Glutamatergic neuron (in vitro differentiated cells): ENCODE measurements at places on chromosomes 6 and 20. TPM values are rescaled to one million over a fixed set of nuclear protein-coding genes. Genes with fewer than 3 reads are reported as not detected.

DNA sequence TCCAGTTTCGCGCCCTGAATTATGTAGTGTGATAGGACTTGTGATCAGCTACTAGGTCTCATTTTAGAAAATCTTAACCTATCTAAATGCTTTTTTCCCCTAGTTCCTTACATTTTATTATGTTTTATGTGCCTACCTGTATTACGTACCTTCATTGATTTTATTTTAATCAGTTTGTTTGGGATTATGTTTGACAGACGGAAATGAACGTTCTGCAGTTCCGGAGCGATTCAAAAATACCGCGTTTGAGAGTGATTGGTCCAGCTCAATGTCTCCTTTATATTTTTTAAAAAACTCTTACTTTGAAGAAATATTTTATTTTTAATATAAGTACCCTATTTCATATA, 114.3 kb upstream of the BTN3A2 start:
- peak overlapping the region; percentile 99 for H3K4me3 ChIP-seq
- H3K36me3 ChIP-seq, result no peaks in the 10 kb centered on the region
- H3K27me3 ChIP-seq, result peaks cover 8% of the 10 kb centered on the region
- DNase-seq, result no peak

DNA sequence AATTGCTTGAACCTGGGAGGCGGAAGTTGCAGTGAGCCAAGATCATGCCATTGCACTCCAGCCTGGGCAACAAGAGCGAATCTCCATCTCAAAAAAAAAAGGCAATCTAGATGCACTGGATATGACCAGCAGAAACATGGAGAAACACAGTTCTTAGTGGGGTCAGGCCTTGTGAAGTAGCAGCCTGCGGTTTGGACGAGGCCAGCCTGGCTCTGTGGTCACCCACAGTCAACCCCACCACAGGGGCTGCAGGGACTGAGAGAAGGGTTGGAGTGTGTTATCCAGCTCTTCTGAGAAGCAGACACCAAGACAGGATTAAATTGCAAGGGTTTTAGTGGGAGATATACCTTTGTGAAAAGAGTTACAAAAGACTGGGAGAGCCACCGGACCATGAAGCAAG, 194.3 kb upstream of the PROKR2 start:
- no peak for DNase-seq
- no peak overlapping the region for H3K4me3 ChIP-seq
- H3K36me3 ChIP-seq, result no peaks in the 10 kb centered on the region
- peaks cover 4% of the 10 kb centered on the region for H3K27me3 ChIP-seq

Gene LAMA5
- total RNA-seq, result 724 TPM

GRCh38 chr20:33635341-33635740, 26.8 kb upstream of the C20orf144 start:
- peaks cover 9% of the 10 kb centered on the region for H3K36me3 ChIP-seq
- peaks cover 7% of the 10 kb centered on the region for H3K4me1 ChIP-seq
- H3K27me3 ChIP-seq, result peaks cover 9% of the 10 kb centered on the region
- no peak overlapping the region for H3K27ac ChIP-seq
- no peak for DNase-seq

- no peaks in the 10 kb centered on the region for H3K36me3 ChIP-seq
- H3K27me3 ChIP-seq, result peaks cover 2% of the 10 kb centered on the region
- no peak overlapping the region for H3K4me3 ChIP-seq
Observed at GRCh38 chr6:20577173-20577688, 43.0 kb downstream of the CDKAL1 start.

- no peaks in the 10 kb centered on the region for H3K36me3 ChIP-seq
- no peaks in the 10 kb centered on the region for H3K4me1 ChIP-seq
- H3K27ac ChIP-seq, result no peak overlapping the region
Observed at GRCh38 chr6:106281088-106281487, 44.5 kb downstream of the ATG5 start.

Gene ZNF391
- 8.3 TPM for total RNA-seq

Gene ADGB
- not detected for total RNA-seq

DNA sequence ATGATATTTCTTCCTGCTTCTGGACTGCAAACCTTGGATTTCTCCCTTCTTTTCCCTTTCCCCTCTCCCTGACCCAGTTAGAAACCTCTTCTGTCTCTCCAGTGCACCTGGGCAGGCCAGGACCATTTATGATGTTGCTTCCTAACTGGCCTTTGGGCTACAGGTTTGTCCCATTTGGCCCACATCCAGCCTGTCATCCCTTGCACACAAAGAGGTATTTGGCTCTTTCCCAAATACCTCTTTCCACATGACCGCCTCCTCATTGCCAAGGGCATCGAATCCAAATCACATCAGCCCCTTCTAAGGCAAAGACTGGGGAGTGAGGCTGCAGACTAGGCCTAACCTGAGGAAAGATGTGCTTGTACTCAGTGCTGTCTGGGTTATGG, 13.6 kb downstream of the FGD2 start:
- DNase-seq, result no peak
- peaks cover 8% of the 10 kb centered on the region for H3K4me1 ChIP-seq
- H3K27me3 ChIP-seq, result peaks cover 2% of the 10 kb centered on the region
- no peaks in the 10 kb centered on the region for H3K36me3 ChIP-seq

DNA sequence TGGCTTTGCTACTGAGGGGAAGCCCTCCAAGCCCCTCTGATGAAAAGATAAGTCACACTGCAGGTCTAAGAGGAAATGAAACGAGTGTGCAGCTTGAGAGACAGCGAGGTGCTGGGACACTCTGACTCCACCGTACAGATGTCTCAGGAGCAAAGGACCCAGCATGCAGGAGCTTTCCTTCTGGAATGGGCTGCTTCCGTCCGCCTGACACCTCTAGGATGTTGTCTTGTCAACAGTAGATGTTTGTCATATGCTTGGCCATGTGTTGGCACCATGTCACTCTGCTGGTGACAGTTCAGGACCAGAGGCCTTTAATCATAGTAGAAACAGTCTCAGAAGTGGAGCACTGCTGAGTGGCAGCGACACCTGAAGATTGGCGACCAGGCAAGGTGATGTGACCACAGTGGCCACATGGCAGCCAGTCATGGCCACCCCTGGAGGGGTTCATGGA, 46.7 kb downstream of the SLC24A3 start:
- no peak overlapping the region for H3K4me3 ChIP-seq
- H3K27ac ChIP-seq, result no peak overlapping the region
- peaks cover 2% of the 10 kb centered on the region for H3K36me3 ChIP-seq
- peaks cover 4% of the 10 kb centered on the region for H3K4me1 ChIP-seq
- peaks cover 4% of the 10 kb centered on the region for H3K27me3 ChIP-seq

DNA sequence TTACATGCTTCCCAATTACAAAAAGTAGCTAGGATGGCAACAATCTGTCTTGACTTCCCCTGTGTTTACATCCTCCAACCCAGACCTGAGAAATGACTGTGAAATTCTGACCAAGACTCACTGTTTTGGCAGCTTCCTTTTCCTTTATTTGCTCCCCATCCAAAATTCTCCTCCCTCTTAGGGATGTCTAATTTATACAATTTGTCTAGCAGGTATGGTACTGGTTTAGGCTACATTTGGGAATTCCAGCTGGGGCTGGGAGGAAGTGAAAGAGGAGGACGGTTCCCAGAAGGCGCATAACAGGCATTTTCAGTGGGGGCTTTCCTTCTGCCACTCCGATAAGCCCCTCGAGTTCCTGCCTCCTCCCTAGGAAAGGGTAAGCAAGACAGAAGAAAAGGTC, 231.5 kb upstream of the BTBD3 start:
- H3K4me1 ChIP-seq, result peaks cover 6% of the 10 kb centered on the region
- DNase-seq, result no peak
- H3K27me3 ChIP-seq, result no peaks in the 10 kb centered on the region

- H3K27ac ChIP-seq, result no peak overlapping the region
- H3K4me3 ChIP-seq, result no peak overlapping the region
- DNase-seq, result no peak
- H3K4me1 ChIP-seq, result peaks cover 4% of the 10 kb centered on the region
Observed at GRCh38 chr20:44233436-44234016, 13.6 kb upstream of the GDAP1L1 start.

- no peaks in the 10 kb centered on the region for H3K36me3 ChIP-seq
- peaks cover 5% of the 10 kb centered on the region for H3K27me3 ChIP-seq
- H3K4me3 ChIP-seq, result no peak overlapping the region
- peaks cover 5% of the 10 kb centered on the region for H3K4me1 ChIP-seq
Observed at GRCh38 chr6:44050872-44051505, 76.3 kb downstream of the MRPL14 start.

DNA sequence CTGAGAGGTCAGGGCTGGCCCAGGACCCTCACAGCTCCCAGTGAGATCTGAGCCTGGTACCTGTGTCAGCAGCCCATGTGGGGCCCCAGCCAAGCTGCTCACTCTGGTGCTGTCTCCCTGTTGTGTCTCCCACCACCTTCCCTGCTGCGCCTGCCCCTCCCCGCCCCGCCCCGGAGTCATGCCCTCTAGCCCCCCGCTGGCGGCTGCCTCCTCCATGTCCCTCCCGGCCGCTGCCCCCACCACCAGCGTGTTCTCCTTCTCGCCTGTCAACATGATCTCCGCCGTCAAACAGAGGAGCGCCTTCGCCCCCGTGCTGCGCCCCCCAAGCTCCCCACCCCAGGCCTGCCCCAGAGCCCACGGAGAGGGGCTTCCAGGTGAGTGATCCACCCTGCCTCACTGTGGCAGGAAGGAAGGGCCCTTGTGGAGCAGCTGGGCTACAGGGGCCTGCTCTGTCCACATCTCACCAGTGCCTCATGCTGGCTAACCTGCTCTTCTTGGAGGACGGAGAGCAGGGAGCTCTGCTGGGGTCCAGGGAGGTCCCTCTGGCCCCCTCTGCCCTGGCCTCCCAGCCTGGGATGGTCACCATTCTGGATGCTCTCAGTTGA, 44.9 kb downstream of the CPXM1 start:
- no peak for DNase-seq
- H3K4me1 ChIP-seq, result no peaks in the 10 kb centered on the region

GRCh38 chr20:38162878-38163875, 1.9 kb downstream of the TGM2 start:
- no peaks in the 10 kb centered on the region for H3K36me3 ChIP-seq
- H3K27me3 ChIP-seq, result peaks cover 7% of the 10 kb centered on the region
- no peak overlapping the region for H3K4me3 ChIP-seq
- H3K27ac ChIP-seq, result no peak overlapping the region
- DNase-seq, result no peak

DNA sequence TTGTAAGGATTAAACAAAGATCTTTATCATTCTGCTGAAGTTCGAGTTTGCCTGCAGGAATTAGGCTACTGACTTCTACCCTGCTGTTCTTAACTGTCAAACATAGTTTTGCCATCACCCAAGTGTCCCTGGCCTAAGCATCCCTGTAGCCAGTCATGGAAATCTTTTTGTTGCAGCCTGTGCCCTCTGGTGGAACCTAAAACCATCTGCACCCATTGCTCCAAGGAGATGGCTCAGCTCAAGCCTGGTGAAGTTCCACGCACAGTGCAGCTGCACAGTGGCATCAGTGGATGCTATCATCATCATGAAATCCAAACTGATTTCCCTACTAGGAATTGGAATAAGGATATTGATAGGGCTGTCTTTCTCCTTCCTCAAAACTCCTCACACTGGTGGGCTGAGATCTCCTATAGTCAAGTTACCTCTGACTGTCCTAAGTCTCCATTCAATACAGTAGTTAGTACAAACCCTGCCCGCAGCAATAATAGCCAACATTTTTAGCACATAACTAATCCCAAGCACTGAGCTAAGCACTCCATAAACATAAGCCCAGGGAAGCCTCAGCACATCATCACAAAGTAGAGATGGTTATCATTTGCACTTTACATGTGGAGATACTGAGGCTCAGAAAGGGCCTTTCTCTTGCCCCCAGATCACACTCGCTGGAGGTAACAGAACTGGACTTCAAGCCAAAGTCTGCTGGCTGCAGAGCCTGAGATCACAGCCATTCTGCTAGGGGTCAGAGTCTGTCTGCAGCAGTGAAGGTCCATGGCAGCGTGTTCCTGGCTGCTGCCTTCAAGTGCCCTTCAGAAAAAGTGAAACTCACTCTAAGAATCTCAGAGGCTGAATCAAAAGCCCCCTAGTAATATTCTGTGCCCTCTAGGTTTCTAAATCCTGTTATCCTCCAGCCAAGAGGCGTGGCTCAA, 77.2 kb upstream of the MC3R start:
- no peak overlapping the region for H3K4me3 ChIP-seq
- DNase-seq, result no peak
- peaks cover 4% of the 10 kb centered on the region for H3K27me3 ChIP-seq
- no peaks in the 10 kb centered on the region for H3K36me3 ChIP-seq

- H3K27ac ChIP-seq, result no peak overlapping the region
- H3K4me1 ChIP-seq, result peaks cover 42% of the 10 kb centered on the region
- H3K27me3 ChIP-seq, result peaks cover 10% of the 10 kb centered on the region
Observed at GRCh38 chr6:158557927-158558326, 2.0 kb upstream of the TMEM181 start.

DNA sequence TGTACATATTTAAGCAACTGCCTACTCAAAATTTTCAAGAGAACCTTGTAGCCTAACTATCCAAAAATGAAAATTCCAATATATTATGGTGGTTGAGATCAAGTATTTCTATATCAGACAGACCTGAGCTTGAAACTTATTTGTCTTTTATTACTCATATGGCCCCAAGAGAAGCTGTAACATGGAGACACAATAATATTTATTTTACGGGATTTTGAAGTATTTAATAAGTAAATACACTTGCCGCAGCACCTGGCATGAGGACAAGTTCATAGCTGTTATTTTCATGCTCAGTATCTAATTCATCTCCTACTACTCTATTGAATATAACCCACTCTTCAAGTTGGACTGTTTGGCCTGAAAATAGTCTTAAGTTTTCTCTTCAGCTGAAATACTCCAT, 28.0 kb downstream of the PTPRK start:
- no peaks in the 10 kb centered on the region for H3K36me3 ChIP-seq

DNA sequence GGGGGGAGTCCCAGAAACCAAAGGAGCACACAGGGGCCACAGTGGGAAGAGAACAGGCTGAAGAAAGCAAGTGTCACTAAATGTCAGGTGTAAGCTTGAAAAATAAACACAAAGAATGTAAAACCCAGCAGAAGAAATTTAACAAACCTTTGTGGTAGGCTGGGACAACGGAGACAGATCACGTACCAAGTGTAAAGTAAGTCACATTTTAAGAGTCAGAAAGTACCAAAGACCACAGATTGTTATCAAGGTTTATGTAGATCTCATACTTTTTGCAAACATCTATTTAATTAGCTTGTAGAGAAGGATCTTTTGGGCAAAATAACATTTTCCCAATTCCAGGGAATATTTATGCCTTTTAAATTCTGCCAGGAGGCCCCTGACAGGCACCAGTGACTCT, 1.6 kb downstream of the CLIC5 start:
- peaks cover 9% of the 10 kb centered on the region for H3K27me3 ChIP-seq
- peaks cover 8% of the 10 kb centered on the region for H3K36me3 ChIP-seq
- DNase-seq, result no peak
- no peak overlapping the region for H3K27ac ChIP-seq

DNA sequence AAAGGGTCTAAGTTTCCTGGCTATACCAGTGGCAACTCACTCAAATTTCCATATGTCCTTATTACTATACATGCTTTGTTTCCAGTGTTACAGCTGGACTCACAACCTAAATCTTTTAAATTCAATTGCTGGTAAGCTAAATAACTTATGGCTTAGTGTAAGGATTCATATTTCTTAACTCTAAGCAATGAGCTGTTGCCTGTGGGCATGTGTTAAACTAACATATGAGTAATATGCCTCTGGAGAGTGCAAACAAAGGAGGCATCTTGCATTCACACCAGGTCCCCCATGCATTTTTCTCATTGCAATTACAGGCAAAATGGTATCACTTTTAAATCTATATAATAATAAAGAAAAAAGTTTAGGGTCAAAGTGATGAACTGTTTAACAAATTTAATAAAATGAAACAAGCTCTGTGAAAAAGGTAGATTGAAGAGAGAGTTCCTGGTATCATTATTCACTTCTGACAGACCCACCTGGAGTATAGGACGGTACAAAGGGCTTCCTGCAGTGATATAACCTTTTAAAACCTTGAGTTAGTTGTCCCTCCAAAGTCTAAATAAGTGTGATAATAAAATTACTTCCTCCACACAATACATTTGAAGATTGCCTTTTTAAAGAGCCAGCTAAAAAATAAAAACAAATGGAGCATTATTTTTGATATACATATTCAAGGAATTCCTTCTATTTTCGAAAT, 57.6 kb upstream of the HMGCLL1 start:
- no peaks in the 10 kb centered on the region for H3K4me1 ChIP-seq
- DNase-seq, result no peak
- no peak overlapping the region for H3K4me3 ChIP-seq
- H3K27me3 ChIP-seq, result no peaks in the 10 kb centered on the region
- H3K36me3 ChIP-seq, result no peaks in the 10 kb centered on the region
- H3K27ac ChIP-seq, result no peak overlapping the region
